A375 (cell line): ENCODE measurements at places on chromosomes 2 and 18. TPM values are rescaled to one million over a fixed set of nuclear protein-coding genes. Genes with fewer than 3 reads are reported as not detected.

Gene FBXO48
- 0.23 and 0.34 TPM in 2 replicates for total RNA-seq

Gene CD28
- total RNA-seq, result 0.19 and 0.80 TPM in 2 replicates

Gene GULP1
- 49.0 and 52.8 TPM in 2 replicates for total RNA-seq

Gene SCN3A
- not detected in 2 replicates for total RNA-seq

Gene DCDC2C
- total RNA-seq, result not detected in 2 replicates

Gene VIT
- 0.50 and 0.98 TPM in 2 replicates for total RNA-seq
